Camera-type eye (tissue), 1 donor: ENCODE measurements at places on chromosomes 16 and 17. TPM values are rescaled to one million over a fixed set of nuclear protein-coding genes. Genes with fewer than 3 reads are reported as not detected.

The FOXC2 gene
- total RNA-seq, result 2.8 TPM

The KRTAP16-1 gene
- not detected for total RNA-seq

The RNF43 gene
- 4.8 TPM for total RNA-seq

The ZG16 gene
- total RNA-seq, result not detected

The NOL11 gene
- total RNA-seq, result 65.5 TPM

The FXR2 gene
- 43.2 TPM for total RNA-seq

The CDH11 gene
- total RNA-seq, result 424 TPM

The DNAAF8 gene
- 0.71 TPM for total RNA-seq

The RDM1 gene
- 0.99 TPM for total RNA-seq

The IGSF6 gene
- 0.99 TPM for total RNA-seq

The RNF222 gene
- not detected for total RNA-seq

The CACNG5 gene
- 64.4 TPM for total RNA-seq

The WNT9B gene
- 0.16 TPM for total RNA-seq

The CCDC43 gene
- 34.0 TPM for total RNA-seq

The ITPRIPL2 gene
- 25.5 TPM for total RNA-seq

The SLC6A2 gene
- 9.0 TPM for total RNA-seq

The VWA3A gene
- total RNA-seq, result 0.33 TPM

The EVI2A gene
- 2.3 TPM for total RNA-seq

The CD7 gene
- total RNA-seq, result 0.99 TPM

The GRB7 gene
- total RNA-seq, result 1.3 TPM

The DLX4 gene
- not detected for total RNA-seq

The ADGRG1 gene
- 18.3 TPM for total RNA-seq

The NPIPB13 gene
- not detected for total RNA-seq

The KCNH4 gene
- total RNA-seq, result not detected

The TADA2A gene
- 33.6 TPM for total RNA-seq

The HEATR9 gene
- not detected for total RNA-seq

The LDHD gene
- 6.6 TPM for total RNA-seq

The RASL10B gene
- 4.1 TPM for total RNA-seq

The ICAM2 gene
- 21.7 TPM for total RNA-seq

The CCL7 gene
- total RNA-seq, result not detected

The AIPL1 gene
- 335 TPM for total RNA-seq

The BEAN1 gene
- total RNA-seq, result 5.9 TPM

The CCL1 gene
- total RNA-seq, result not detected

The TLCD1 gene
- 1.1 TPM for total RNA-seq

The SULT1A1 gene
- total RNA-seq, result 22.3 TPM

The TMC5 gene
- total RNA-seq, result 1.9 TPM

The C1QTNF1 gene
- total RNA-seq, result 16.8 TPM

The GUCY2D gene
- 26.8 TPM for total RNA-seq

The SGCA gene
- 13.5 TPM for total RNA-seq

The CTF1 gene
- 1.6 TPM for total RNA-seq

The GAS2L2 gene
- 0.33 TPM for total RNA-seq

The ST6GALNAC2 gene
- total RNA-seq, result 28.5 TPM
